Myocyte (in vitro differentiated cells): ENCODE measurements at places on chromosomes 6 and 20. TPM values are rescaled to one million over a fixed set of nuclear protein-coding genes. Genes with fewer than 3 reads are reported as not detected.

GRCh38 chr6:18431581-18431980 is 44.4 kb downstream of the RNF144B start:
- peak; percentile 14 for DNase-seq

DNA sequence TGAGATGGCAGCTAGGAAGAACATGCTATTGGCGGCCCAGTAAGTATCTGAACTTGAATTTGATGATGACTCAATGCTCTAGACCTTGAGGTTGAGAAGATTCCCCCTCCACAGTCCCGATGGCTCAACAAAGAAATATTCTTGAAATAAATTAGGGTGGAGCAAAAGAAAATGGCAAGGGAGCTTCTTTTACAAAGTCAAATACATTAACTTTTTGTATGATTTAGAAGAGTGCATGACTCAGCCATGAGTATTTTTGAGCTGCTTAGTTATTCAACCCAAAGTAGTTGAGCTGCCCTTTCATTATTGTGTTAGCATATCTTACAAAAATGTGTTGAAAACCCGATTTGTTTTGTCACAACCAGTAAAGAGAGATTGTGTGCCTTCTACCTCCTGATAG is 7.6 kb downstream of the TFAP2C start:
- no peak for DNase-seq

- peak; percentile 14 for DNase-seq
These were observed 7.5 kb downstream of the ESF1 start for GRCh38 chr20:13777171-13777601.

DNA sequence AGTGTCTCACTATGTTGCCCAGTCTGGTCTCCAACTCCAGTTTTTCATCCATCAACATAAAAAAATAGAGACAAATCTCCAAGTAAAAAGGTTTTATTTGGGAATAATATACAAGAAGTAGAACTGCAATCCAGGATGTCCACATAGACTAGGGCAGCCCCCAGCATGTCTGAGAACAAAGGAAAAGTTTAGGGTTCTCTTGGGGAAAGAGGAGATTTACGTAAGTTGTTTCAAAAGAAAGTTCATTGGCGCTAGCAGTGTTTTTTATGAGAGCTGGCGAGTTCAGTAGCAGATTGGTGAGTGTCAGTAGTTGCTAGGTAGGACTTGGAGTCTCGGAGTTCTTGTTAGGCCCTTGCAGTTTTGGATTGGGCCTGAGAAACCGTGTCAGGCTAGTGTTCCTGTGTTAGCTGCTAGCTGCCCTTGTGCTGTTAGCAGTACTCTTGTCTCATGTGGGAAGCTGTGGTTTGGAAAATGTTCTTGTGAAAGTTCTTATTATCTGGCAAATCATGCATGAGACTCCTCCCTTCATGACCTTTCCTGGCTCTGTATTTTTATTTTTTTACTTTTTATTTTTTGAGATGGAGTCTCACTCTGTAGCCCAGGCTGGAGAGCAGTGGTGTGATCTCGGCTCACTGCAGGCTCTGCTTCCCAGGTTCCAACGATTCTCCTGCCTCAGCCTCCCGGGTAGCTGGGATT is 24.7 kb downstream of the TTLL9 start:
- peak; percentile 75 for DNase-seq

DNA sequence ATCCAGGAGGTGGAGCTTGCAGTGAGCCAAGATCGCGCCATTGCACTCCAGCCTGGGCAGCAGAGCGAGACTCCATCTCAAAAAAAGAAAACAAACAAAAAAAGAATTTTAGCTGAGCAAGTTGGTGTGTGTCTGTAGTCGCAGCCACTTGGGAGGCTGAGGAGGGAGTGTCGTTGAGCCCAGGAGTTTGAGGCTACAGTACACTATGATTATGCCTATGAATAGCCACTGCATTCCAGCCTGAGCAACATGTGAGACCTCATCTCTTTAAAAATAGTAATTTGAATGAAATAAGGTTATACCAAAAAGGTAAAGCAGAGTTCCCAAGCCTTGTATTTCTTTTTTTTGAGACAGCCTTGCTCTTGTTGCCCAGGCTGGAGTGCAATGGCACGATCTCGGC is 19.8 kb downstream of the MTRES1 start:
- peak; percentile 20 for DNase-seq

DNA sequence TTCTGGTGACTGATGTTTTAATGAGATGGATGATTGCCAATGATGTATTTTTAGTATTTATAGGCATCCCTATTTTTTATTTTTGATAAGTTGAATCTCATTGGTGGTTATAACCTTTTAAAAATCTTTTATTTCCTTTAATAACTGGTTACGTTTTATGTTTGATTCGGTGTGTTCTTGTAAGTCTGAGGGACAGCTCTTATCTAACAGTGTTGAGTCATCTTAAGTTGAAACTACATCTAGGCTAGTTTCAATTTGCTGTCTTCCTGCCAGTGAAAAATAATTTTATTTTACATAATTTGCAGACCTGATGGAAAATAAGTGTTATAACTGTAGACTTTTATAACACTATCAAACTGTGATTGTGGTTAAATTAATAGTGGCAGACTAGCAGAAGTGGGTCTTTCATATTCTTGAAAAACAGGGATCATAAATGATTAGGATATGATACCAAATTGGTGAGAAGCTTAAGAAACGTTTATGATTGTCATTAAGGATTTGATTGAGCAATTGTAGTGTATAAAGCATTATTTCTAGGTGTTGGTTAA is 4.6 kb downstream of the AFDN start:
- no peak for DNase-seq

DNA sequence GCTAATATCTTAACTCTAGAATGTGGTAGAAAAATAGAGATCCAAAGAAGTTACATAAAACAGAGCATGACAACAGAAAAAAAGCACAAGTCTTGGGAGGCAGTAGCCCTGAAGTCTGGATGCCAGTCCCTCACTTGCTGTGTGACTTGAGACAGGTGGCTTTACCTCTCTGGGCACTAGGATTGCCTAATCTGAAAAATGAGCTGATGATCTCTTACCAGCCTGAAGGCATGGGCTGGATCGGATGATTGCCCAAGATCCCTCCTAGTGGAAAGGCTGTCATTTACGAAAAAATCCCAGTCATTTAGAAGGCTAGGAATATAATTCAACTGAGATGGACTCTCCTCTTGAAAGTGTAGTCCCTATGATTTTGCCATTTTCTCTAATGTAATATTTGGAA is 10.9 kb upstream of the GCM1 start:
- DNase-seq: peak; percentile 3

DNA sequence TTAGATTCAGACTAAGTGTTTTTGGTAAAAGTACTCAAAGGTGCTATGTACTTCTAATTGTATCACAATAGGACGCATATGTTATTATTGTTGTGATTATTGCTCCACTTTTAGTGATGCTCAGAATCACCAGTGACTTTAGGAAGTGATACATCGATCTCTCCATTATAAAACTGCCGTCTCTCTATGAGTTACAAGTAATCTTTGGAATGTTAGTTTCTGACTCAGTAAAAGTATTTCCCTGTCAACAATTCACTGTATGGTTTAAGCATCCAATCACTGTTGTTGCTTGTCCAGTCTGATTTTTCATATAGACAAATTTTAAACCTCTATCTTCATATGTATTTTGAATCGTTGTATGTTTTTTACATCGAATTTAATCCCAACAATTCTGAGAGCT is 9.4 kb downstream of the DCBLD1 start:
- DNase-seq: no peak

DNA sequence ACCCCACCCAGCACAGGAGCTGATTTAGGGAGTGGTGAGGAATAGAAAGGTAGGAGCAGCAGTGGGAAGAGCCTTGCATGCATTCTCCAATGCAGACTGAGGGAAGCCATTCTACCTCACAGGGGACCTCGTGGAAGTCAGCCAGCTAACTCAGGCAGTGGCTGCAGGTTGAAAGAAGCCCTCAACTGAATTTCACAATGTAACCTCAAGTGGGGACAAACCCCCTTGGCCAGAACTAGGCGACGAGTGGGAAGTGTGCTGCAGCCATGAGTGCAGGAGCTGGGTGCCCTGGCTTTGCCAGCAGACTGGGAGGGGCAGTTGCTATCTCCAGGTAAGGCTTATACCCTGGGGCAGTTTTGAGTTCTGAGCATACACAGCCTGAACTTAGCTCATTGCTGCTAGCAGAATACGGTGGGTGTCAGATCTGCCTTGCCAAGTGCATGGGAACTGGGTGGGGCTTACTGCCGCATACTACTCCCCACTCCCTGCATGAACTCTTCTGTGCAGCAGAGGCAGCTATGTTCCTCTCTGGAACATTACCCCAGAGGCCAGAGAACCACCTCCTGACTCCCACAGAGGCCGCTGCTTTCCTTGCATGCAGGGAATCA is 126.5 kb downstream of the CDK19 start:
- DNase-seq: no peak

DNA sequence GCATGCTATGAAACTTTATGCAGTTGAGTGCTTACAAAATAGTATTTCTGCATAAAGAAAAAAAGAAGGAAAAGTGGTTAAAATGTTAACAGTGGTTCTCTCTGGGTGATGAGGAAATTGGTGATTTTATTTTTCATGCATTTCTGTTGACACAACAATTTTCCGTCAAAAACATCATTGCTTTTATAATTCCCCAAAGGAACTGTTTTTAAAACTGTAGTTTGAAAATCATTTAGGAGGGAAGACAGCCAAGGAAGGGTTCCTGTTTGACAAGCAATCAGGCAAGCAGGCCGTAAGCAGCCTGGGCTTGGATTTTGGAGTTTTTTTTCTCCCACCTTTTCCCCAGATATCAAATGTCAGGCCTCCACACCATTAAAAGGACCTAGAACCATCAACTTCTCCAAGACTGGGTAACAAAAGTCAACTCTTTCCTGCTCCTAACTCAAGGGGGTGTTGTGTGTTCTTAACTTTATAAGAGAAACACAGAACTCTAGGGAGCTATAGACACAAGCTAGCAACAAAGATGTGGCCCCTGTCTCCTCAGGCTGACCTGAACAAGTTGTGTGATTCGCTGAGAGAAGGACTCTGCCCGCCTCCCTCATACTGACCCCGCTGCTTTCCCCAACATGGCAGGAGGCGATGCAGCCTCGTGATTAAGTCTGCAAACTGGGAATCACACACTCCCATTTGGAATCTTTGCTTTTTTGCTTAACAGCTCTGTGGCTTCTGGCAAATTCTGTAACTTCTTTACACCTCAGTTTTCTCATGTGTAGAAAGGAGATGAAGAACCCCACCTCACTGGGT is 146.6 kb downstream of the BCAS1 start:
- DNase-seq: no peak

Gene MUCL3
- not detected in 2 replicates for total RNA-seq

Gene DSP
- 7.8 and 13.1 TPM in 2 replicates for total RNA-seq

Gene OR2H1
- not detected in 2 replicates for total RNA-seq

Gene WFDC13
- total RNA-seq: not detected in 2 replicates

Gene RAD21L1
- total RNA-seq: 0.08 and 0.57 TPM in 2 replicates

Gene APOBEC2
- 110 and 231 TPM in 2 replicates for total RNA-seq

Gene OGFRL1
- total RNA-seq: 27.1 and 31.5 TPM in 2 replicates

Gene RUNX2
- 7.2 and 8.2 TPM in 2 replicates for total RNA-seq

Gene LY6G6F
- total RNA-seq: not detected in 2 replicates

Gene ZBTB24
- total RNA-seq: 9.6 and 9.8 TPM in 2 replicates
